ENCODE measurements at places on chromosomes 16 and 17.

DNA sequence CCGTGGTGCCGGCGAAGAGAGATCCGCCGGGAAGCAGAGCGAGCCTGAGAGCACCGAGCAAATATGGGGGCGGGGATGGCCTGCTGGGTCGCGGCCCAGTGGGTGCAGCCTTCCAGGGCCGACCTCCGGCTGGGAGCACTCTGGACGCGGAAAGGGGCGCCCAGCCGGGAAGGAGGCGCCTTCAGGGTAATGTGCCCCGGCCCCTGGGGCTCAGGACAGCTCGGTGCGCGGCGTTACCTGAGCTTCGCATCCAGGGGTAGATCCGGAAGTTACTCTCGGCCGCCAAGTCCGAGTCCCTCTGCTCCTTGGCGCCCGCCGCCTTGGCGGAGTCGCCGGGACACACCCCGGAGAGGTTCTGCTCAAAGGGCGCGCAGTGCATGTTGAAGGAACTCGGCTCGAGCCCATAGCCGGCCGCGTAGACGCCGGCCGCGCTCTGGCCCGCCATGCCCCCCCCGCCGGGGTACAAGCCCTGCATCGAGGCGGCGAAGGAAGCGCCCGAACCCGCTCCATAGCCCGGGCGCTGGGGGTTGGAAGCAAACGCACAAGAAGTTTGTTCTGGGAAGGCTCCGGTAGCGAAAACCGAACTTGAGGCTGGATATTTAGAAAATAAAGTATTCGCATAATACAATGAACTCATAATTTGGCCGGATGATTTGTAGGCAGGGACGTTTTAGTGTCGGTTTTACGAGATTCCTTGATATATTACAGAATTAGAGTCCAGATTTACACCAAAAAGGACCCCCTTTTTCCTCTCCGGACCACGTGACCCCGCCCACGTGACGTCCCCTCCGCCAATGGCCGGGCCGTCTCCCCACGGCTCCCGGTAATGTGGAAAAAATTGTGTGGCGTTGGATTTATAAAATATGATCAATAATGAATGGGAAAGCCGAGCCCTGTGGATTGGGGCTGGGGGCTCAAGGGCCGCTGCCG lies at the start of gene HOXB7:
TSS of gene HOXB7 (minus strand) at position 736 of the 930 bp plus-strand sequence. CDS start at position 637, 99 bp downstream.
- DNase-seq: no peak

GRCh38 chr16:7532534-7532933 lies 199.9 kb downstream of the RBFOX1 start:
- DNase-seq: no peak

- DNase-seq: no peak
Measured at GRCh38 chr16:84150926-84151325, 5.8 kb downstream of the DNAAF1 start.

DNA sequence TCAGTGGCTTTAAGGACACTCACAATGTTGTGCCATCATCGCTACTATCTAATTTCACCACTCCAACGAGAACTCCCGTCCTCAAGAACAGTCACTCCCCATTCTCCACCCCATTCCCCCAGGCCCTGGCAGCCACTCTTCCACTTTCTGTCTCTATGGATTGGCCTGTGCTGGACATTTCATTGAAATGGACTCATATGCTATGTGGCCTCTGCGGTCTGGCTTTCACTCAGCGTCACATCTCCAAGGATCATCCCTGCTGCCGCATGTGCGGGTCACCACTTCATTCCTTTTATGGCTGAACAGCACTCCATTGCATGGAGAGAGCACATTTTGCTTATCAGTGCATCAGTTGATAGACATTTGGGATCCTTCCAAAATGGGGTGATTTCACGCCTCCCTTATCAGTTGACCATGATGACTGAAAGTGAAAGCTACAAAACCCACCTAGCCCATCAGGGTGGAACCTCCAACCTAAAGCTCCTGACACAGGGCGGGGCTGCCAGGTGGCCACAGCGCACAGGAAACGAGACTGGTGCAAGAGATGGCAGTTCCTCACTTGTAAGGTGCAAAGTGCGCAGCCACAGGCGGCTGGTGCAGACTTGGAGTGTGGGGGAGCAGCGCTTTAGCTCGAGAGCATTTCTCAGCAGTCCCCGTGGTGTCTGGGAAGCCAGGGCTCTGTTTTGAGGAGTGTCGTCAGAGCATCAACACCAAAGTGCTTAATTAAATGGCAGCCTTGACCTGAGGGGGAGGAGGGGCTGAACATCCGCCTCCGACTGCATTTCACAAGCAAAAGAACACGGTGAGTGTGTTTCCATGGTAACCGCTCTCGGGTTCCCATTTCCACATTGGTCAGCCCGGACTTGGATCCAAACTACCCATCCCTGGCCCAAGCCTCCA lies 23.8 kb downstream of the COTL1 start:
- DNase-seq: peak; percentile 79

- DNase-seq: no peak
Measured at GRCh38 chr17:73071066-73071999, 21.2 kb downstream of the SLC39A11 start.

DNA sequence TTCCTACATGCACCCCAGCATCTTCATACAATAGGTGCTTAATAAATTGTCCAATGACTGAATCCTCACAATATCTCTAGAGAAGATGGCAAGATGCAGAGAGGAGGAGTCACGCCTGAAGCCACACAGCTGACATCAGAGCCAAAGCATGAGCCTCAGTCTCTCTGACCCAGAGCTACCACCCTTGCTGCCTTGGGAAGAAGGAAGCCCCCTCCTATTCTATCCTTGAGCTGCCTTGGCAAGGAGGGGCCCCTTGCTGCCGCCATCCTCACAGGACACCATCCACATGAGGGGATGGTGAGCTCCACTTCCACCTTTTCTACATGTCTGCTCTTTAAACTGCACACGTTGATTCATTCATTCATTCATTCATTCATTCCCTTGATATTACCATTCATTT lies 37.0 kb upstream of the C16orf78 start:
- DNase-seq: no peak

GRCh38 chr17:28999206-28999605 lies 6.6 kb downstream of the SEZ6 start:
- no peak for DNase-seq

- no peak for DNase-seq
Measured at GRCh38 chr17:16517477-16517876, 25.5 kb upstream of the LRRC75A start.

DNA sequence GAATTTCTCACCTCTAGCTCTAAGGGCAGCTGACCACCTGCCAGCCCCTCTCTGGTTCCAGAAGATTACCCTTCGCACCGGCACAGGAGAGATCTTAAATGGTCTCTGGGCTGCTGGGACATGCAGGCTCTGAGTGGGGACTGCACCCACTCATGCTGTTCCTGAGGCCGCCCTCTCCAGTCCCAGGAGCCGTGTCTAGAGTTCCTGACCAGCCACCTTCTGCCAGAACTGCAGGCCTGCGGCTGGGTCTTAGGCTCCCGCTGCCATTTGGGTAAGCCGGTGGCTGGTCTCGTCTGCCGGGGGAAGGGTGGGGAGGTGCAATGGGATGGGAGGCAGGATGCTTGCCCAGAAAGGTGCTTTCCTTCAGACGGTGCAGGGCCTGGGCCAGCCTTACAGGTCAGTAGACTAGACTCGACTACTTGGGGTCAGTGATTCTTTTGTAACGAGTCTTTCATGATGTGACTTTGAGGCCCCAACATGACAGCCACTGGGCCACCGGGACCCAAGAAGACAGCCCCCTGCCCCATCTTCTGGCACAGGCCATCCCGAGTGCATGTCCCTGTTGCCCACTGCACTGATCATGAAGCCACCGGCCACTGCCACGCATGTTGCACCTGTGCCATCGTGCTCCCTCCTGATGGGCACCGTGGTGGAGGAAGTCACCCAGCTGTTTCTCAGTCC lies 26.4 kb downstream of the B9D1 start:
- no peak for DNase-seq

- no peak for DNase-seq
Measured at GRCh38 chr17:73452009-73452408, 140.2 kb upstream of the CDC42EP4 start.

- no peak for DNase-seq
Measured at GRCh38 chr16:27127308-27127707, 60.6 kb downstream of the C16orf82 start.

- no peak for DNase-seq
Measured at GRCh38 chr17:15078570-15078969, 186.6 kb downstream of the PMP22 start.

GRCh38 chr17:51933647-51934046 lies 224.9 kb downstream of the CA10 start:
- DNase-seq: no peak

- DNase-seq: no peak
Measured at GRCh38 chr16:78050734-78051400, 28.5 kb downstream of the CLEC3A start.

DNA sequence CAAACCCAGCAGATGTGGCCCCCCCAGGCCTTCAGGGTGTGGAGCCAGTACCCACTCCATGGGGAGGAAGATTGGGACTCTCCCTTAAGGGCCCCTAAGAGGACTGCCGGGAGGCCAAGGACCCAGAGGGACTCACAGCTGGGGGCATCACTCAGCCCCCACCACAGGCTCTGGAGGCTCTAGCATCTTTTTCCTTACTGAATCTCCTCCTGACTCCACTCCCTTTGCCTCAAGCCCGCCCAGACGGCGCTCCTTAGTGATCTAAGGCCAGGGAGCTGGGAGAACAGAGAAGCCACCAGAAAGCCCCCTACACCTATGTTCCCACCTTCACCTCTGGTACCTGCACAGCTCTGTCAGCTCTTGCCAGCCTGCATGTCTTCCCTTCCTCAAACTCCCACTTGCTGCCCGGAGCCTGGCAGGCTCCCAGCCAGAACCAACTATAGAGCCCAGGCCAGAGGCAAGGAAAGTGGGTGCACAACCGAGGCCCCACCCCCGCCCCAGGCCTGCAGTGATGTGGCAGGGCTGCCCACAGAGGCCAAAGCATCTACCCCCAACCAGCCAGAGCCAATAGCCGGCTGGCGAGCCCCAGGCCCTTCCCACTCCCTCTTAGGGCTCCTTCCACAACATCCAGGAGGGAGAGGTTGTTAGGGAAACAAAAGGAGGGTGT lies 22.3 kb upstream of the MPO start:
- DNase-seq: no peak

- DNase-seq: no peak
Measured at GRCh38 chr17:69466451-69466850, 52.0 kb downstream of the MAP2K6 start.

DNA sequence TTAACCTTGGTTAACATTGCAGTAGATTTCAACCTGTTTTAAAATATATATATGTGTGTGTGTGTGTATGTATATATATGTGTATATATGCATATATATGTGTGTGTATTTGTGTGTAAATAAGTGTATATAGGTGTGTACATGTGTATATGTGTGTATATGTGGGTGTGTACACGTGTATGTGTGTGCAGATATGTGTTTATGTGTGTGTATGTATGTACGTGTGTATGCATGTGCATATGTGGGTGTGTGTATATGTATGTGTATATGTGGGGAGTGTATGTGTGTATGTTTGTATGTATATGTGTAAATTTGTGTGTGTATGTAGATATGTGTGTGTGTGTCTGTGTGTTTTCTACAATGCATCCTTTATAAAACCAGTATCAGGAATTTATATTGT lies 205.5 kb upstream of the FOXF1 start:
- no peak for DNase-seq

DNA sequence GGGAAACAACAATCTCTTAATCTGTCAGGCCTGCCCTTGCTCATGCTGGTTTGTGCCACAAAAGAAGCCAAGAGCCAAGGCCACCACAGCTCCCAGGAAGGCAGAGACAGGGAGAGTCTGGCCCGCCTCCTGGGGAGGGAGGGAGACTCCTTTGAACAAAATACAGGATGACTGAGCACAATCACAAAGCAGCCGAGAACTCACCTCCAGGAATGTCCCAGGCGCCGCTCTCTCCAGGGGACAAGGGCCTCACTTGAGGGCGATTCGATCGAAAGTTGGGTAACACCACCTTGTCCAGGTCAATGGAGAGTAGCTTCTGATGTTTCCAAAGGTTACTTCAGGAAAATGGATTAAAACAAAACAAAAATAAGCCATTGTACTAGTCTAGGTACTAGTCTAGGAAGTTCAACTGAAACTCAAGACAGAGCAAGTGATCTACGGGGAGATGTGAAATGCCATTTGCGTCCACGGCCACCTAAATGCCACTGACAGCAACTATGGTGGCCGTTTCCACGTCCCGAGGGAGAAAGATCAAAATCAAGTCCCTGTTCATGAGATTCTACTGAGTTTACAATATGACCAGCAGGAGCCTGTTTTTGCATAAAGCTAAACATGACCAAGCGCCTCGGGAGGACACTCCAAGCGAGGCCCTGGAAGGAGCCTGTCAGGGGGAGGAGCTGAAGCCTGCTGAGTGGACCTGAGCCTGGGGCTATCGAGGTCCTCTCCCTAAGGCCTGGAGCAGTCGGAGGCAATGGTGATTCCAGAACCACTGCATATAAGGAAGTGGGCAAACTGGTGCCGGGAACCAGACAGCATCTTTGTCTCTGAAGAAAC lies 13.4 kb upstream of the SLC38A8 start:
- no peak for DNase-seq

DNA sequence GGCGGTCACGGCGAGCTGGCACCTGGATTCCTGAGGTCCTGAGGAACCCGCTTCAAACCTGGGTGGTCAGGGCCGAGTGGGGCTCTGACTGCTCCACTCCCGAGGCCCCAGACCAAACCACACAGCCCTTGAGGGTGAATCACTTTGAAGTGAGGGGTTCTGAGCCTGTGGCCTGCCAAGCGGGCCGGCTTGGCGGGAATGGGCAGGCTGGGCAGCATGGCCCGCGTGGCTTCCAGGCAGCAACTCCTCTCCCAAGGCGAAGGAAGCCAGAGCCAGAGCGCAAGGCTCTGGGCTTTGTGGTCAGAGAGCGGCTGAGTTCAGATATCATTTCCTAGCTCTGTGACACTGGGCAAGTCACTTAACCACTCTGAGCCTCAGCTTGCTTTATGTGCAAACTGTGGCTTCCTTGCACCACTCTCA lies 42.7 kb downstream of the CMIP start:
- DNase-seq: no peak

DNA sequence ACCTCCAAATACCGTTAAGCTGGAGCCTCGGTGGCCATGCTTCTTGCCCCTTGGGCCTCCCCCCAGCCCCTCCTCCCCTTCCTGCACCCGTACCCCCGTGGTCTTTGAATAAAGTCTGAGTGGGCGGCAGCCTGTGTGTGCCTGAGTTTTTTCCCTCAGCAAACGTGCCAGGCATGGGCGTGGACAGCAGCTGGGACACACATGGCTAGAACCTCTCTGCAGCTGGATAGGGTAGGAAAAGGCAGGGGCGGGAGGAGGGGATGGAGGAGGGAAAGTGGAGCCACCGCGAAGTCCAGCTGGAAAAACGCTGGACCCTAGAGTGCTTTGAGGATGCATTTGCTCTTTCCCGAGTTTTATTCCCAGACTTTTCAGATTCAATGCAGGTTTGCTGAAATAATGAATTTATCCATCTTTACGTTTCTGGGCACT lies 928 bp downstream of the HBA1 start:
- no peak for DNase-seq

DNA sequence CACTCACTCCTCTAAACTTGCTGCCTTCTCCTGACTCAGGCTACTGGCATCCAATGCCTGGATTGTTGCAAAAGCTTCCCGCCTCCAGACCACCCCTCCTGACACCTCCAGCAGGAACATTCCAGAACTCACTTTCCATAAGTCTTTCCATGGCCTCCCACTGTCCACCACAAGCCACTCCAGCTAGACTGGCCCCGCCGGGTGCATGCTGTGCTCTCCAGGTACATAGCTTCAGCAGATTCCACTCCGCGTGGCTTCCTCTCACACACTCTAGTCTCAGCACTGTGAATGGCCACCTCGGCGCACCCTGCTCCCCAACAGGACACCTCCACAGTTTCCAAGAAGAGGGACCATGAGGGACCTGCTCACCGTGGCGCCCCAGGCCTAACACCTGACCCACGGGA lies 25.9 kb upstream of the FAAP100 start:
- peak; percentile 71 for DNase-seq

- peak; percentile 56 for DNase-seq
Measured at GRCh38 chr16:30958175-30959079, 873 bp downstream of the SETD1A start.

- DNase-seq: no peak
Measured at GRCh38 chr17:58165981-58166380, 801 bp upstream of the OR4D2 start.
